ENCODE measurements at places on chromosomes 1 and 21.

GRCh38 chr1:66380452-66381212 lies 153.3 kb upstream of the SGIP1 start:
- DNase-seq, result no peak

DNA sequence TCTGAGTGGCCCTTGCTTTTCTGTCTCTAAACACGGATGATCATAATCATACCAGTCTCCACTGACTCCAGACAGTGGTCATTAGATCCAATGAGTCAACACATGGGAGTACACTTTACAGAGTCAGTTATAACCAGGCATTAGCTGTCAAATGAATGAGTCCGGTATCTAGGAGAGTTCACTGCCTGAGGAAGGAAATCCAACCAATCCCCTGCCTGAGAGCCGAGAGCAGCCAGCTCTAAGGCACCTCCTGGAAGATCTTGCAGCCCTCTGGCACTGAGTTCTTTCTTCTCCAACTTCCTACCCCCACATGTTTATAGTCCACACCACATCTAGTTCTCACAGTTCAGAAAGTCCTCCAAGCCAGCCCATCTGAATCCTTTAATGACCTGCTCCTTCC lies 29.4 kb upstream of the RBM15 start:
- DNase-seq, result peak; percentile 65

GRCh38 chr1:235045034-235045690 lies 83.5 kb downstream of the TOMM20 start:
- DNase-seq, result no peak

GRCh38 chr1:114126261-114127095 lies 27.2 kb downstream of the SYT6 start:
- no peak for DNase-seq

DNA sequence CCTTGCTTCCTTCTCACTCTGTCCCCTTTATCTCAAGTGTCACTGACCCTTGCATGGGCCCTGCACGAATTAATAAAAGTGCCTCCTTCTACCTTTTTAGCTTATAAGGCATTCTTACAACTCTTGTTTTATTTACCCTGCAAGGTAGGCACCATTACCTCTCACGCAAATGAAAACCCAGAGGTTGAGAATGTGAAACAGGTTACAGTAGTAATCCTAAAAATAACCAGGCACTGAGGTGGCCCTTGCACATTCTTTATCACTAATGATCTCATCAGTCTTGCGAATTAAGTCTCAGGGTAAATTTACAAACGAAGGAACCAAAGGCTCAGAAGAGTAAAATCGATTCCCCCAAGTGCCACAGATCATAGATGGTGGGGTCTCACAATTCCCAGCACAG lies 3.7 kb downstream of the GLIS1 start:
- no peak for DNase-seq

- DNase-seq, result no peak
Observed at GRCh38 chr1:67041841-67042503, 12.0 kb downstream of the SLC35D1 start.

- peak; percentile 4 for DNase-seq
Observed at GRCh38 chr1:216531263-216532239, 108.3 kb upstream of the USH2A start.

GRCh38 chr1:1212780-1213344 lies 1.1 kb downstream of the TNFRSF4 start:
- DNase-seq, result peak; percentile 84

- no peak for DNase-seq
Observed at GRCh38 chr21:33886321-33886720, 29.3 kb downstream of the ATP5PO start.

- peak; percentile 37 for DNase-seq
Observed at GRCh38 chr1:100627936-100628335, 90.0 kb downstream of the GPR88 start.

DNA sequence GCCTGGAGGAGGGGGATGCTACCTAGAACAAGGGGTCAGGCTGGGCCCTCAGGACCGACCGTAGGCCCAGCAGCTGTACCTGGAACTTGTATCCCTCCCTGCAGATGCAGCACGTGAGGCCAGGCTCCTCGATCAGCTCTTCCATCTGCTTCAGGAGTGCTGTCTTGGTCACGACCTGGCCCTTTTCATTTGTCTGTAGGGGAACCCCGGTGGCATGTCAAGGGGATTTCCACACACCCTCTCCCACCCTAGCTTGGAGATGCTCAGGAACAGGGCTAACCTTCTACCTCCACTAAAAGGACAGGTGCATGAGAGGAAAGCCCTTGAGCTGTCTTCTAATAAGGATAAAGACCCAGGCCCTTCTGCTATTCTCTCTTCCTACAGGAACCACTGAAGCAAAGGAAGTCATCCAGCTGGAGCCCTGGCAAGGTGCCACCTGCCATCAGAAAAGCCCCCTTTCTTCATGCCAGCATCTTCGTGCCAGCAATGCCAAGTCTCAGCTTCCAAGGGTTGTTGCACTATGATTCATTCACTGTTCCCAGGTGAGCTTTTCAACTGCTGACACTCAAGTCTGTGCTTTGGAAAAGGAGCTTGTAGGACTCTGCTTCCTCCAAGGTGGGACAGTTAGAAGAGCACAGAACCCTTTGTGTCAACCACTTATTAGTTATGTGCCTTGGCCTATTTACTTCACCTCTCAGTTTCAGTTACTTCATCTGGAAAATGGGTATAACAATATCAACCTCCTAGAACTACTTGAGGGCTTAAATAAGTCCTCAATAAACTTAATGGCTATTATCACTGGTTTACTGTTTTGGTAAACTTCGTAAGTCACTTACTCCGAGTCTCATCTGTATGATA lies 122.1 kb downstream of the UBR4 start:
- no peak for DNase-seq

DNA sequence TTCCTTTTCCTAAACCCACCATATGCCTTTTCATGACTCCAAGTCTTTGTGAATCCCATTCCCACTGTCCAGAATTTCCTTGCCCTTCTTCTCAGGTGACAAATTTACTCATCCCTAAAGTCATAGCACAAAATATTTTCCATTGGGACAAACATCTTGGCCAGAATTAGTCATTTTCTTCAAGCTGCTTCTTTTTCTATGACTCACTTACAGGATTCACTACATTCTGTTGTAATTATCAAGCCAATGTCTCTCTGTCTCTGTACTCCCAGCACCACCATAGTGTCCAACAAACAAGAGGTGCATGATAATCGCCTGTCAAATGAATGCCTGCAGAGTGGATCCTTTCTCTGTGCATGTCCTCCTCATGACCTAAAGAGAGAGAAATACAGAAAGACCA lies 37.8 kb downstream of the SGIP1 start:
- DNase-seq, result no peak

DNA sequence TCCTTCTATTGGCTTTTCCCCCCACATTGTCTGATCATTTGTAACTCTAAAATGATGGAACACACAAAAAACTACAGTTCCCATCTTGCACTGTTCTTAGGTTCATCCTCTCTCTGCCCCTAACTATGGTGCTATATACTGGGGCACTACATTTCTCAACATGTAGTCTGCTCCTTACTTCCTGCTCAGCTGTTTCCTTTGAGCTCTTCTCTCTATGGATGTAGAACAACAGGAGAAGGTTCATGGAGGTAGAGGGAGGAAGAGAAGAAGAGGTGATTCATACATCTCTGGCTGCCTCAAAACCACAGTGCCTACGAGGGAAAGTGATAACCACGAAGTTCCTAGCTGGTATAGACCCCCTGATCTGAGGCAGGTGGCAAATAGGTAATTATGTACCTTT lies 7.0 kb upstream of the C1orf146 start:
- DNase-seq, result no peak

GRCh38 chr21:37792046-37792445 lies 124.2 kb downstream of the KCNJ6 start:
- no peak for DNase-seq

DNA sequence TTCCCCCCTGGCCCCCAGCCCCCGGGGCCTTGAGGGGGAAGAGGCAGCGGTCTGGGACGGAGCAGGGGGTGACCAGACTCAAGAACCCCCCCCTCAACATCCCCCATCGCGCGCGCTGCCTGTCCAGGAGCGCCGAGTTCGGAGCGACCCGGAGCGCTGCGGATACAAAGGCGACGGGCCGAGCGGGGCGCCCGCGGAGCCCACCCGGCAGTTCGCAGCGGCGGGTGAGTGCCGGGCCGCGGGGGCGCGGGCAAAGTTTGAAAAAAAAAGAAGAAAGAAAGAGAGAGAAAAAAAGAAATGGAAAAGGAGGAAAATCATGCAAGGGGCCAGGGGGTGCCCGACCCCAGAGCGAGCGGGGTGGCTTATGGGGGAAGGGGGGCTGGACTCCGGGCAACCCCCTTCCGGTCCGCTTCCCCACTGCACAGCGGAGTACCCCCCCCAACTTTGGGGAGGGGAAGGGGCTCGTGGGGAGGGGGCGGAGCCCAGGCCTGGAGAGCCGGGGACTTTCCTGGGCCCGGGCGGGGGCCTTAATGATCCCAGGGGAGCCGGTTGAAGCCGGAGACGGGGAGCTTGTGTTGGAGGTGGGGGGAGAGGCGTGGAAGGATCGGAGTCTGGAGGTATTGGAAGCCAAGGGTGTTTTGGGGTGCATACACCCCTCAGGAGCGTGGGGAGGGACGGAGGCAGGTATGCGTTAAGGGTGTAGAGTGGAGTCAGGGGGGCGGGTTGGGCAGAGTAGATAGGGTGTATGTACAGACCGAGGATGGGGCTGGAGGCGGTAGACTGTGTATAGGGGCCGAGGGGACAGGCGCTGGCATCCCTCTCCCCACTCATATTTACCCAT lies 502 bp downstream of the VANGL2 start:
- no peak for DNase-seq

DNA sequence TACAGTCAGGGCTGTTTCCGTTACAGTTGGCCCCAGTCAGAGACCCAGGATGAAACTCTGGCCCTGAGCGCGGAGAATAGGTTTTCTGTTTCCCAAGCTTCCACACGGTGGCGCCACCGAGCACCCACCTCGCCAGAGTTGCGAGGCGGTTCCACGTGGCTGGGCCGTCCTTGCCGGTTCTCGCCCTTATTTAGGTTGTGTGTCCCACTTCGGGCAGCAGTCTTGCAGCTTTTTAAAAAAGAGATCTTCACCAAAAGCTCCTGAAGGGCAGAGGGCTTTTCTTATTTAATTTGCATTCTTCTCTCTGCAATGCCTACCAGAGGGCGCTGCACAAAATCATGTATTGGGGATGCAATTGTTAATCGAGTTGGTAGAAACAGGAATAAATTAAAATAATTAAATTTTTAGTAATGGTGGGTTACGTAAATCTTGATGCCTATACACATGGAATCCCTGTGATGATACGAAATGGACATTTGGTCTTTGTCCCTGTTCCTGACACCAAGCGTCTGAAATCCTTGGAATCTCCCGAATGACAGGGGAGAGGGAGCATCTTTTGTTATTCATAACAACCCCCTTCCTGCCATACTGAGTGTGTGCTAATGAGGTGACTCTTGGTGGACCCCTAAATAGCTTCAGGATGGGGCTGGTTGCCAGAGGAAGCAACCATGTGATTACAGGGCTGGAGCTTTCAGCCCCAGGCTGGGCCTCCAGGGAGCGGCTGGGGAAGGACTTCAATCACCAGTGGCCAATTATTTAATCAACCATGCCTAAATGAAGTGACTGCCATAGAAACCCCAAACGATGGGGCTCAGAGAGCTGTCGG lies 5.6 kb upstream of the S100A7 start:
- peak; percentile 28 for DNase-seq

- no peak for DNase-seq
Observed at GRCh38 chr1:53448241-53448841, 10.9 kb upstream of the DMRTB1 start.

DNA sequence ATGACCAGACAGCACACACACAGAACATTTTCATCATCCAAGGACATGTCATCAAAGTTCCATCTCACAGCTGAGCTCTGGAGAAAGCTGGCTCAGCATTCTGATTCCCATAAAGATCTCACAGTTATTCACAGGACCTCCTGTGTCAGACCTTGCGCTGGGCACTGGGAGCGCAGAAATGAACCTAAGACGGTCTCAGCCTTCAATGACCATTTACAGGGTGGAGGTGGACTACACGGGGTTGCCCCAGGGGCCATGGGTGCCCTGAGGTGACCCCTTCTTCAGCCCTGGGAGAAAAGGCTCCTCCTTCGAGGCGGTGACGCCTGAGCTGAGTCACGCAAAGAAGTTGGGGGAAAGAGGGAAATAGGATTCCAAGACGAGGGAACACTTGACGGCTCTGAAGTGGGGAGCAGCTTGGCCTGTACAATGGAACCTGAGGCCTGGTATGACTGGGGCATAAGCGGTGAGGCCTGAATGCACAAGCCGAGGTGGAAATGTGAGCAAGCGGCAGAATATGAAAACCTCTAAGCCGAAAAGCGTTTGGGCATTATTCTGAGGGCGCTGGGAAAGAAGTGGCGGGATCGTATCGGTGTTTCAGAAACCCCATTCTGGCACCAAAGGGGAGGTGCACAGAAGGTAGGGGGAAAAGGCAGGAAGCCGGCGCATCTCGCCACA lies 797 bp downstream of the CC2D1B start:
- DNase-seq, result peak; percentile 69

- no peak for DNase-seq
Observed at GRCh38 chr1:150076985-150077384, 9.4 kb downstream of the VPS45 start.

GRCh38 chr1:76006234-76006633 lies 68.3 kb upstream of the ST6GALNAC3 start:
- no peak for DNase-seq

DNA sequence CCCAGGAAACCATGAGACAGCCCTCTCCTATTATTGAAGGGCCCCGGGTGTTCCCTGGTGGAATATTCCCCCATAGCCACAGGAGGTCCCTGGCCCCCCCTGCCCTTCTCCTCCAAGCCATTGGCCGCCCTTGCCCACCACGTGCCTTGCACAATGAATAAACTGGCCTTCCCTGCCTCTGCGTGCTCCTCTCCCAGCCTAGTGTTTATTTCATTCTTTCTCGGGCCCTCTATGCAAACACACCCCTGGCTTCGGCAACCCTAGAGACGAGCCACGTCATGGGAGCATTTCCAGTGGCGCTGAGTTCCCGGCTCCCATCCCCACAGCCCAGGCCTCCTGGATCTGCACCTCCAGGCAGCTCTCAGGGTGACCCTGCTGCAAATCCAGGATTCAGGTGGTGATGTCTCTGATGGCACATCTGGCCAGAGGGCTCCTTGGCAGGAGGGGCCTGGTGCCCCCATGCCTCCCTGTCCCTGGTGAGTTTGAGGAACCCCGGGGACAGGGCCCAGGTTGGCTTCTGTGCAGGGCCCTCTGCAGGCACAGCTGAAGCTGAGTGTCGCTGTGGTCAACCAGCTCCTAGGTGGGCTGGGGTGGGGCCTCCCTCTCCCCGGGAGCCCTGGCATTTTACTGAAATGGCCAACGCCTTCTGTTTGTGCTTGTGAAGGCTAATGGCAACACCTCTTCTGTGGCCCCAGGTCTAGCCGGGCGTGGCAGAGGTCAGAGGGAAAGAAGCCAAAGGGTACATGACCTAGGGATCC lies 6.2 kb downstream of the KRTAP10-12 start:
- no peak for DNase-seq
